A549 treated with GW870086 at 1 μM for 4 hours (cell line): ENCODE measurements at places on chromosomes 4 and X. TPM values are rescaled to one million over a fixed set of nuclear protein-coding genes. Genes with fewer than 3 reads are reported as not detected.

Gene RASSF6
- 0.81 to 1.2 TPM (median 1.1 TPM) in 5 replicates for total RNA-seq

Gene CTAG1A
- not detected in 5 replicates for total RNA-seq

Gene SLC34A2
- 0.02 to 0.03 TPM (median 0.03 TPM) in 3 of 5 replicates, not detected in the others for total RNA-seq

Gene ARMCX4
- 0.35 to 0.57 TPM (median 0.50 TPM) in 5 replicates for total RNA-seq

Gene GPR119
- not detected in 5 replicates for total RNA-seq

Gene GABRB1
- not detected in 5 replicates for total RNA-seq

Gene ANOS1
- total RNA-seq, result 0.02 to 0.07 TPM (median 0.02 TPM) in 4 of 5 replicates, not detected in the other

Gene CCSER1
- total RNA-seq, result not detected in 5 replicates

Gene CNKSR2
- total RNA-seq, result 1.5 to 2.6 TPM (median 2.2 TPM) in 5 replicates

Gene GPR34
- 0.13 to 0.16 TPM (median 0.15 TPM) in 4 of 5 replicates, not detected in the other for total RNA-seq

Gene SULT1B1
- total RNA-seq, result 0.02 TPM in 2 of 5 replicates, not detected in the others

Gene PRSS12
- 0.23 to 0.70 TPM (median 0.32 TPM) in 5 replicates for total RNA-seq

Gene KLHL5
- total RNA-seq, result 44.5 to 64.0 TPM (median 57.5 TPM) in 5 replicates

Gene NKRF
- total RNA-seq, result 17.2 to 18.9 TPM (median 18.1 TPM) in 5 replicates

Gene FIP1L1
- total RNA-seq, result 27.1 to 34.3 TPM (median 30.2 TPM) in 5 replicates

Gene NMU
- 0.37 to 1.1 TPM (median 0.82 TPM) in 5 replicates for total RNA-seq

Gene NKX3-2
- 0.06 to 0.14 TPM (median 0.10 TPM) in 4 of 5 replicates, not detected in the other for total RNA-seq

Gene SCRG1
- total RNA-seq, result not detected in 5 replicates

Gene KCNE5
- 0.09 to 0.22 TPM (median 0.11 TPM) in 3 of 5 replicates, not detected in the others for total RNA-seq

Gene MAGEA12
- 0.13 to 0.22 TPM (median 0.17 TPM) in 5 replicates for total RNA-seq

Gene STARD8
- total RNA-seq, result 1.2 to 2.0 TPM (median 1.8 TPM) in 5 replicates

Gene TSPAN5
- total RNA-seq, result 13.5 to 17.4 TPM (median 16.8 TPM) in 5 replicates

Gene HSPA4L
- 6.8 to 9.0 TPM (median 7.3 TPM) in 5 replicates for total RNA-seq

Gene IL13RA2
- 0.21 to 0.27 TPM (median 0.21 TPM) in 3 of 5 replicates, not detected in the others for total RNA-seq

Gene NR0B1
- total RNA-seq, result 19.4 to 33.3 TPM (median 25.6 TPM) in 5 replicates

Gene C4orf46
- total RNA-seq, result 7.1 to 9.6 TPM (median 8.6 TPM) in 5 replicates

Gene DGKQ
- 4.6 to 8.5 TPM (median 7.6 TPM) in 5 replicates for total RNA-seq

Gene MID1
- 24.8 to 43.0 TPM (median 39.0 TPM) in 5 replicates for total RNA-seq

Gene FATE1
- not detected in 5 replicates for total RNA-seq

Gene LINC00632
- total RNA-seq, result 0.89 to 1.9 TPM (median 1.3 TPM) in 5 replicates

Gene ENPEP
- total RNA-seq, result 0.05 to 0.32 TPM (median 0.18 TPM) in 4 of 5 replicates, not detected in the other

Gene GABRQ
- 0.18 to 0.27 TPM (median 0.23 TPM) in 5 replicates for total RNA-seq

Gene ARHGAP36
- total RNA-seq, result not detected in 5 replicates

Gene CFI
- total RNA-seq, result 0.43 to 0.82 TPM (median 0.56 TPM) in 5 replicates

Gene RHOXF2B
- not detected in 5 replicates for total RNA-seq

Gene PHEX
- 0.30 to 0.48 TPM (median 0.44 TPM) in 5 replicates for total RNA-seq

Gene RAB33A
- total RNA-seq, result 0.15 to 0.30 TPM (median 0.20 TPM) in 5 replicates

Gene USP17L13
- total RNA-seq, result not detected in 5 replicates

Gene GATA1
- total RNA-seq, result not detected in 5 replicates

Gene RWDD4
- 16.5 to 19.7 TPM (median 17.7 TPM) in 5 replicates for total RNA-seq

Gene MAGEA8
- not detected in 5 replicates for total RNA-seq

Gene VCX
- not detected in 5 replicates for total RNA-seq
